ENCODE measurements at places on chromosomes 5 and 9.

DNA sequence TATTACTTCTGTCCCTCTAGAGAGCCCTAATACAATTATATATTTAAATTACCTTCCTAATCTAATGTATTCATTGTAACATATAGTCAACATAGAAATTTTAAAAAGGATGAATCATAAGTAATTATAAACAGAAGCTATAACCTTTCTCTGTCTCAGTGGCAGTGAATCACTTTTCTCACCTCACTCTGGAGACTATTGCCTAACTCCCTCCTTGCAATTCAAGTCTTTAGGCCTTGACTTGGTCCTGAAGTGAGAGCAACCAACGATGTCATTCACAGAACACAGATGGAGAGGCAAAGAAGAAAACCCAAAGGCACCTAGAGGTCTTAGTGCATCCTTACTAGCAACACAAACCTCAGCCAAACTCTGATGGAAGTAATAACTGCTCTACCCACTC is 133.3 kb upstream of the DPYSL3 start:
- DNase-seq: no peak

DNA sequence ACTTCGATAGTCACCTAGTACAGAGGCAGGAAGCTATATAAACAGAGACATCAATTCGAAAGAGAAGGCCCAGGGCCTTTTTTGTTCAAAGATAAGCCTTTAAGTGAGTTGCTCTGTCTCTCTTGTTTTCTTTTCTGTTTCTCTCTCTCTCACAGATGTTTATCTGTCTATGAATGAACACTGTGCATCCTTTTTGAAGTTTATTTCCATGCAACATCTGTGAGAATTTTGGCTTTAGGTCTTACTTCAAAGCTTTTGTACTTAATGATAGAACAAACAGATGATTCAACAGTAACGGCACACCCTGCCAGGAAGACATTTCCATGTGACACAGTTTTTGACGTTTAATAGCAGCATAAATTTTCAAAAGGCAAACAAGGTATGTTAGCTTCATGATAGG is 1413.1 kb upstream of the CDH6 start:
- no peak for DNase-seq

GRCh38 chr5:136038635-136039034 is 9.8 kb downstream of the TGFBI start:
- peak; percentile 85 for DNase-seq

DNA sequence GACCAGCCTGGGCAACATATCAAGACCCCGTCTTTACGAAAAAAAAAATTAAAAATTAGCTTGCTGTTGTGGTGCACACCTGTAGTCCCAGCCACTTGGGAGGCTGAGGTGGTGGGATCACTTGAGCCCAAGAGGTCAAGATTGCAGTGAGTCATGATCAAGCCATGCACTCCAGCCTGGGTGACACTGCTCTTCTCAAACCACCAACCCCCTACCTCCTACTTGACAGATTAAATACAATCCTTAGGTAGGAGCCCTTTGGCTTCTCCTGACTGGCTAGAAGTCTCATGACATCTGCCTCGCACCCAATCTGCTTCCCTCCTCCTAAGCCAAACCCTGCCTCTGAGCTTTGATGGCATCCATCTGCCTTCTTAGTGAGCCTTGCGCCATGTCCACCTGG is 11.6 kb upstream of the FBP1 start:
- DNase-seq: no peak

DNA sequence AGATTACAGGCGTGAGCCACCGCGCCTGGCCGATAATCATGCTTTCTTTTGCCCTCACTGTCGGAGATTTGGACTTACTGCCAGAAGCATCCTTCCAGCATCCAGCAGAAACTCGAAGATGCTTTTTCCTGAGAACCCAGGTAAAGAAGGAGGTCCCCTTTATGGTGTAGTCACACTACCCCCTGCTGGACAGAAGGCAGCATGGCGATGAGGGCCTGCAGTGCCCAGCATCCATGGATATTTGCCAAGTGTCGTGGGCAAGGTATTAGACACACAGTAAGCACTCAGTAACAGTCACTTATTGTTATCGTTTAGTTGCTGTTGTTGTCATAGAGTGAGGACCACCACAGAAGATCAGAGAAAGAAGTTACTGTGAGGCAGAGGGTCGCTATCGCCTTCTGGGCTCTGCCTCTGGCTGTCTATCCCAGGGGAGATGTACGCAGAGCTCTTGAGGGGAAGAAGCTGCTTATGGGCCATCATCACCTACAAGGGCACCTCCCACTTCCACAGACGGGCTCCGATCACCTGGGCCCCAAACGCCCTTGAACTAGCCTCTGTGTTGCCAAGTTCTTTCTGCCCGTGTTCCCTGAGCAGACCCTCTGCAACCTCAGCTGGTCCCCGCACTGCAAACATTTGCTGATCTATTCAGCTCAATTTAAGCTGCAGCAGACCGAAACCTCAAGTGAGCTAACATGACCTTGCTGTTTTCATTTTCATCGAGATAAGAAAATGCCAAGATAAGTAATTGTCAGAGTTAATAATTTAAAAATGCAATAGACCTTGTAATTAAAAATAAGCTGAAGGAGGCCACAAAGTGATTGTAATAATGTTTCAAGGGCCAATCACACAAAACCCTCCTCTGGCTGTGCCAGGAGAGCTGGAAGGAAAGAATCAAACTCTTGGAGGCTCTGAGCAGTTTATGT is 23.9 kb downstream of the C5orf15 start:
- peak; percentile 17 for DNase-seq

GRCh38 chr9:7104625-7105024 is 346.9 kb downstream of the KDM4C start:
- no peak for DNase-seq

Measured in AG10803 (cell line).